ENCODE measurements at places on chromosomes 11 and 22.

- DNase-seq = peak; percentile 75
Measured at GRCh38 chr11:72225411-72225951, 914 bp downstream of the INPPL1 start.

- DNase-seq = no peak
Measured at GRCh38 chr11:59221441-59221840, 8.7 kb upstream of the MPEG1 start.

- DNase-seq = peak; percentile 71
Measured at GRCh38 chr11:102733232-102733875, 8.6 kb upstream of the MMP8 start.

DNA sequence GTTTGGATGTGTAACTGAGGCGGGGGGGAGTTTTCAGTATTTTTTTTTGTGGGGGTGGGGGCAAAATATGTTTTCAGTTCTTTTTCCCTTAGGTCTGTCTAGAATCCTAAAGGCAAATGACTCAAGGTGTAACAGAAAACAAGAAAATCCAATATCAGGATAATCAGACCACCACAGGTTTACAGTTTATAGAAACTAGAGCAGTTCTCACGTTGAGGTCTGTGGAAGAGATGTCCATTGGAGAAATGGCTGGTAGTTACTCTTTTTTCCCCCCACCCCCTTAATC, 2.3 kb downstream of the MALAT1 start:
- DNase-seq = no peak
